AG08395 (cell line): ENCODE measurements at places on chromosomes 1 and 21.

GRCh38 chr1:107451715-107452114, 310.9 kb downstream of the NTNG1 start:
- no peak for DNase-seq

DNA sequence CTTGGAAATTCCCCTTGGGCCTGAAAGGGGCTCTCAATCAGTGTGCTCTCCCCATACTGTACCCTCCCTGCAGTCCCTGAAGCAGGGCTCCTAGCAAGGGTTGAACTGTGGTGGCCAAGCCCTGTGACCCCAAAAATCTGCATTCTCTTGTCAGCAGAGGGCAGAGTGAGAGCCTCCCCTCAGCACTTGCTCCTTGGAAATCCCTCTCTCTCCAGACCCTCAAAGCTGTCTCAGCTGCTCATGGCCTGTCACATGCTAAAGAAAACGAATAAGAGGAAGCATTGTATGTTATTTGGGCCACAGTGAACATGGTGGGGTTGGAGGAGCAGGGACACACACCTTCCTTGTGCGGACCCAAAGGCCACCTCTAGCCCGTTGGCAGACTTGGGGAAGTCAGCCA, 47.2 kb upstream of the SYNC start:
- DNase-seq: no peak

GRCh38 chr1:221087919-221088318, 208.7 kb downstream of the HLX start:
- DNase-seq: no peak

- DNase-seq: no peak
These were observed 113.3 kb upstream of the PTGFR start for GRCh38 chr1:78377356-78377928.

DNA sequence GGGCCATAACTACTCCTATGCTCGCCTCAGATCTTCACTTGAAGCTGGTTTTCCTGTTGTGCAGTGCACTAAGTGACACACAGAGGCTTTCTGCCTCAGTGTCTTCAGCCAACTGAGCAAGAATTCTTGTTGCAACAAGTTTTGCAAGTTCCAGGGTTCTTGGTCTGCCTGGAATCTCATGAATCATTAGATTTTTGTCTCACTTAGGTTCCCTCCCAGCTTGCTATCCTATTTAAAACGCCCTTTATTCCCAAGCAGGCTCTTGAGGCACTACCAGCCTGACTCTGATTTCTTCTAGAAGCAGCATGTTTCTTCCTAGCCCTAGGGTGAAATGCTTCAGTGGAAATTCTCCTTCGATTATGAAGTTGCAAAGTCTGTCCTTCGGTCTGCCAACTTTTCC, 158.8 kb downstream of the C1orf21 start:
- peak; percentile 24 for DNase-seq
